Stimulated activated CD8-positive, alpha-beta memory T cell treated with anti-CD3 and anti-CD28 coated beads, Interleukin-4, amount 100 ng/mL, for 1 hour (primary cell): ENCODE measurements at places on chromosomes 4 and X.

DNA sequence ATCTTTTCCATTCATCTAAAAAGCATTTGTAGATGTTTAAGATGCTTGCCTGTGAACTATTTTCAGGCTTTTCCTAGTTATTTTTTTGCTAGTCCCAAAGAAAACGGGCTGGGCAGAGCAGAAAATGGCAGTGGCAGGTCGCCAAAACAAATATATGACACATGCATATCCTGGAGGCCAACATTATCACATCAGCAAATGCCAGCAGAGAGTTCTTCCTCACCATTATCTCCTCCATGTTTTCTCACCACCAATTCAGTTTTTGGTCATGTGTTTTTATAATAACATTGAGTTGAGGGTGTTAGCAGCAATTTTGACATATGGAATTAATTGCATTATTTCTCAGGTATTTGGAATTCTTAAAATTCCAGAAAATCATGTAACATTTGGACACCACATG, 97.9 kb upstream of the EOLA2 start:
- DNase-seq: no peak

GRCh38 chr4:62161446-62161845, 961.3 kb downstream of the ADGRL3 start:
- DNase-seq: no peak

- no peak for DNase-seq
These were observed 148.8 kb upstream of the STK26 start for GRCh38 chrX:131874300-131874699.

- DNase-seq: no peak
These were observed 430.9 kb downstream of the MAPK10 start for GRCh38 chr4:85928775-85929591.

DNA sequence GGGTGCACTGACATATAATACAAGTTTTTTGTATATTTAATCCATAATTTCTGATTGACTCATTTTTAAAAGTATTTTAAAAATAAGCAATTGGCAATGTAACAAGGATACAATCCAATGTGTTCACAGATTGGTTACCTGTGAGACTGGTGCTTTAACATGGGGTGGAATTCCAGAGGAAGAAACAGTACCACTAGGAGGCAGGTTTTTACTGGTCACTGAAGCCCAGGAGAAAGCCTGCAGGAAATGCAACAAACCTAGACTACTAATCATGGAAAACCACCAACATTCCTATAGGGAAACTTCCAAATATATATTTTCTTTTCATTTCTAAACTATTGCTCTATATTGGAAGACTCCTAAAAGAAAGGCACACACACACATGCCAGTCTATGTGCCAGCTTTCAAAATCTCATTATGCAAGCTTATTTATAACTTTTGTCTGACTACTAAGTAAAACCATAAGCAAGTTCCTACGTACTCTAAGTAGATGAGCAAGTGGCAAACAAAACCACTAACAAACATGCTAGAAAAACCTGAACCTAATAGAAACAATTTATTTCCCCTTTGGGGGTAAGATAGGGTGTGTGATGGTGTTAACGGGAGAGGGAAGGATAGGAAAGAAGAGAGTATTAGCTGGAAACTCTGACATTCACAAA, 19.2 kb downstream of the G3BP2 start:
- DNase-seq: no peak

GRCh38 chr4:1558205-1558604, 125.9 kb downstream of the FAM53A start:
- no peak for DNase-seq

DNA sequence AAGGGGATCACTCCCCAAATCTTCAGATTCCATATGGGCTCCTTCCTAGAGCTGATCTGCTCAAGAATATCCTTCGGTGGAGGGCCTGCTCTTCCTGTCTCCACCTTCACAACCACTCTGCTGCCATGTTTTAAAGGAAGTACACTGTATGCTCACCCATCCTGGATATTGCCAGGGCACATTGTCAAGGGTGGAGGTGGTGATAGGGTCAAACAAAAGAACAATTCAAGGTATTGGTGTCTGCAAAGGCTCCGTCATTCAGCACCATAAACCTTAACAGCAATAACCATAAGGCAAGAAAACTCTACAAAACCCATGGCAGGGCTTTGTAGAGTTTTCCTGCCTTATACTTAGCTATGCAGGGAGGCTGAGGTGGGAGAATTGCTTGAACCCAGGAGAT, 18.9 kb downstream of the NAAA start:
- DNase-seq: no peak

- DNase-seq: no peak
These were observed 956 bp downstream of the TMEM154 start for GRCh38 chr4:152678841-152679240.
